ENCODE measurements at places on chromosomes 4 and X.

- DNase-seq = no peak
Observed at GRCh38 chrX:18227458-18227857, 6.8 kb upstream of the BEND2 start.

- DNase-seq = peak; percentile 72
Observed at GRCh38 chr4:140149846-140150635, 3.9 kb downstream of the MAML3 start.

DNA sequence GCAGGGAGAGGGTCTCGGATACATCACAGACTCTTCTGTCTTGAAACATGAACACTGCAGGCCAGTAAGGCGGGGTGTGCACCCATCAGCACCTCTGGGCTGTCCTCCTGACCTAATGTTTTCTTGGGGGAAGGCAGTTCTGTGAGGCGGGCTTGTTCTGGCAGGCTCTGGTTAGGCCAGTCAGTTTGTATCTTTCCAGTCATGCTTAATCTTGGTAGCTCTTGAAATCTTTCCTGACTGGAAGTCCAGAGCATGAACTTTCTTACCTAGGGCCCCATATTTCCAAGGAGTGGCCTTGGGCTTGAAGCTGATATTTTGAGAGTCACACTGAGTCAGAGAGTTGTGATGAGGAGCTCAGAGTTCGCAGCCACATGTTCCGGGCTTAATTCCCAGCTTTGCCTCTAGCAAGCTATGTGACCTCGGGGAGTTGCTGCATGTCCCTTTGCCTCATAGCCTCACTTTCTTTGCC lies 54.2 kb upstream of the RASSF6 start:
- no peak for DNase-seq

DNA sequence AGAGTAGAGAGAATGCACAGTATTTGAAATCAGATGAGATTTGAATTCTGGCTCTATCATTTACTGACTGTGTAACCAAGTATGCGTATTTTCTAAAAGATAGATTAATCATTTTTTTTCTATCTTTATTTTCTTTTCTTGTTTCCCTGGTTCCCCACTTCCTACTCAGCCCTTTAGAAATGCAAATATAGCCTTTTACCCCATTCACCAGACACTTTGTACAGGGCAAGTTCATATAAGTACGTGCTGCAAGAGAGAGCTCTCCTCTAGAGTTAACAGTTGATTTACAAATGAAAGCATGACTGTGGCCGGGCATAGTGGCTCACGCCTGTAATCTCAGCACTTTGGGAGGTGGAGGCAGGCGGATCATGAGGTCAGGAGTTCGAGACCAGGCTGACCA lies 17.8 kb upstream of the TDO2 start:
- no peak for DNase-seq

- DNase-seq = no peak
Observed at GRCh38 chr4:150546286-150546685, 35.7 kb upstream of the MAB21L2 start.

GRCh38 chrX:151419782-151420181 lies 22.8 kb downstream of the VMA21 start:
- DNase-seq = no peak

All from stimulated activated naive CD8-positive, alpha-beta T cell treated with anti-CD3 and anti-CD28 coated beads, Interleukin-15, Interleukin-2, amounts not matched to agents 100 U/mL and 50 U/mL, for 24 hours (primary cell).